8988T (cell line): ENCODE measurements at places on chromosomes 11 and 22.

DNA sequence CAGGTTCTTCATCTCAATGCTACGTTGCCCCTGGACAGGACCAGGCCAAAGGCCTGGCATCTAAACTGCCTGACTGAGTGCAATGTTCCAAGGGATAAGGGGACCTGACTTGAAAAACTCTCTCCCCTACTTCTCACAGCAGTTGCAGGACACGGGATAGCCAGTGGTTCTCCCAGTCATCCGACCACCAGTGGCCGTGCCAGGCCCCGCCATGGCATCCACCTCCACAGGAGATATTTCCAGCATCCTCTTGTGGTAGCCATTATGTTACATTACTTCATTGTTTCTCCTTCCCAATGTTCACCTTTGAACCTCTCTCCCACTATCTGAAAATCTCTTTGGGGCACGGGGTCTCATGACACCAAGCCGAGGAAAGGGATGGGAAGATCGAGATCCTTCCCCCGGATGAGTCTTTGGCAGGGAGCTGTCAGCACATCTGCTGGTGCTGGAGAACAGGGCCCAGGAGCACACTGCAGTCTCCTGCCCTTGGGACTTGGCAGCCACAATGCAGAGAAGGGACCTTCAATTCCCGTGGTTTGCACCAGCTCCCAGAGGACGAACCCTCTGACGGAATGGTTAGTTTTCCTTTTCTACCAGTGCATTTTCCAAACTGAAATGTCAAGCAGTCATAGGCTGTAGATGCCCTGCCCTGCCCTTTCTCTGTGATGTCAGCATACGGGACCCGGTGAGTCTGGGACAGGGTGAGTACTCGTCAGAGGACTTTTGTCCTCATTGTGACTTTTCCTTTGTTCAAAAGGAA lies 121.2 kb downstream of the ETS1 start:
- no peak for DNase-seq

DNA sequence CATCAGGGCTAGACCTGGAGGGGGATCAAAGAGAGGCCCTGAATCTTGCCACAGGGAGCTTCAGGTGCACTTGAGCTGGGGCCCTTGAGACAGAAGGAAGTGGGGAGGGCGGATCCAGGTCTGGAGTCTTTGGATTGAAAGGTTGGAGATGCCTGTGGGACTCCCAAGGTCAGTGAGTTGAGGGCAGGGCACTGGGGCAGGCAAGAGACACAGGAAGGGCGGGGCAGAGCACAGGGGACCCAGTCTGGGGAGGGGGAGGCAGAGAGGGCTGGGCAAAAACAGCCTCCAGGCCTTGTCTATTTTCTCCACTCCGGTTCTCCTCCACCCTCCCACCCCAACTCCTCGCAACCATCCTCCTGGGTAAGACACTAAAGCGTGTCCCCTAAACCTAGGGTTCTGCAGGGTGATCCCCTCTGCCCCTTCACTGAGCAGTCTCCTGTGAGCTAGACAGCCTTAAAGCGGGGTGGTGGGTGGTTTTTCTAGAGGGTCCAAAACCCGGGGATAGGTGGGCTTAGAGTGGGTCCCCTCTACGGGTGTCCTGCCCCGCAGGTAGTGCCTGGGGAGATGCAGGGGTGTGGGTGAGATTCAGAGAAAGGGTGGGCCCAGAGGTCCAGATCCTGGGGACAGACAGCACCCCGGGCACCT lies 38.6 kb upstream of the CELSR1 start:
- DNase-seq, result no peak

GRCh38 chr11:44407211-44407996 lies 97.5 kb upstream of the ALX4 start:
- DNase-seq, result no peak

DNA sequence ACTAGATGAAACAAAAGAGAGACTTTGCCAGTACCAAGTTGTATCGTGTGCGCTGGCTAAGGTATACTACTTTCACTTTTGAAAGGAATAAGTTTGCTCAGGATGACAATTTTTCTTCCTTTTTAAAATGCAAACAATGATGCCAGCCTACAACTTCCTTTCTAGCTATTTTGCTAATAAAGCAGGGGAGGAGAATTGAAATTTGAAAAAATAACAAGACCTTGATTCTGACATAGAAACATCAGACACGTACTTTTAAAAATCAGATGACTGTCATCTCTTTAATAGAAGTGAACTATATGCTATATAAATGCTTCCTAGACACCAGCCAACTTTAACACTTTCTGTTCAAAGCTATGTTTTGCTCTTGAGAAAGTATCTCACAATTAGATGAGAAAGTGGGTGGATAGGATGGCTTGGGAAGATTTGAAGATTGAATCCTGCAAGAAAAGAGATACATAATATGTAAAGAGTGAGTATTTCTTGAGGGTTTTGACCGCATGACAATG lies 41.7 kb upstream of the BLID start:
- no peak for DNase-seq

- DNase-seq, result no peak
Measured at GRCh38 chr11:31619980-31620379, 110.4 kb downstream of the ELP4 start.

GRCh38 chr11:99979042-99979441 lies 708.0 kb upstream of the ARHGAP42 start:
- DNase-seq, result no peak
